ENCODE measurements at places on chromosomes 1 and 21.
A peak's percentile ranks its signal among the peaks of the same experiment; 100 is the strongest.

GRCh38 chr1:151534662-151535278 is 5.3 kb upstream of the TUFT1 start:
- DNase-seq, result peak; percentile 60

GRCh38 chr1:29475326-29475725 is 239.0 kb downstream of the PTPRU start:
- no peak for DNase-seq

GRCh38 chr1:236284291-236284721 is 2.5 kb upstream of the ERO1B start:
- no peak for DNase-seq

- no peak for DNase-seq
These were observed 18.3 kb downstream of the YARS1 start for GRCh38 chr1:32798679-32799416.

- no peak for DNase-seq
These were observed 25.4 kb downstream of the CFAP57 start for GRCh38 chr1:43197343-43198127.

- DNase-seq, result no peak
These were observed 20.1 kb downstream of the SLC1A7 start for GRCh38 chr1:53122201-53122885.

DNA sequence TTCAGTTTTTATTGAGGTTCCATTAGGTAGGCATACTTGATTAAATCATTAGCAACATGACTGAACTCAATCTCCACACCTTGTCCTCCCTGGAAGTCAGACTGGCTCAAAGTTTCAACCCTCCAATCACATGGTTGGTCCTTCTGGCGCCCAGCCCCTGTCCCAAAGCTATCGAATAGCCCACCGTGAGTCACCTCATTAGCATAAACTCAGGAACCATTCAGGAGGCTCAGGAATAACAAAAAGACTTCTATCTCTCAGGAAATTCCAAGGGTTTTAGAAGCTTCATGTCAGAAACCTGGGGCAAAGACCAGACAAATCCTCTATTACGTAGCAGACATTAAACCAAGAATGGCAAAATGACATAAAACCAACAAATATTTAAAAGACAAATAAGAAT is 78.6 kb downstream of the RGS2 start:
- DNase-seq, result no peak

DNA sequence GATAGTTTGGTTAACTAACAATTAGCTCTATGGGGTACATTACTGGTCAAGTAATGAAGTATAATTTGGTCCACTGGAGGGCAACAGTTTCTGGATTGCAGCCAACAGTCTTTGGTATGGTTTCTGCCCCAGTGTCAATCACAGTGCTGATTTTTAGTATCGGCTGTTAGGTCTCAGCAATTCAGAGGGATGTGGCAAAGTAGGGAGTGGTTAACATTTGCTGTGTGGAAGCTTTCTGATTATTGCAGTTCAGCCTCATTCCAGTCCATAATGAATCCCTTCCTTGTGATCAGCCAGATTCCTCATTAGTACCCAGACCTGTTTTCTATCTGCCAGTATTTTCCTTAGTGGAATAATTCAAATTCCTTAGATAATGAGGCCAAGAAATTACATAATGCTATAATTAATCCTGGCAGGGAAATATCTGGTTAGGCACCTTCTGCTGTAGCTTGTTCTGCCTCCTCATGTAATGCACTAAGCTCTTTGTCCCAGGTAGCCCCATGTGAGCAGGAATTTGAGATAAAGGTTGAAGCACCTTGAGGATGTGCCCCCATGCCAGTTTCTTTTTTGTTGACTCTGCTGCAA is 14.0 kb downstream of the F3 start:
- no peak for DNase-seq

- DNase-seq, result no peak
These were observed 25.7 kb upstream of the ROR1 start for GRCh38 chr1:63748046-63748580.

DNA sequence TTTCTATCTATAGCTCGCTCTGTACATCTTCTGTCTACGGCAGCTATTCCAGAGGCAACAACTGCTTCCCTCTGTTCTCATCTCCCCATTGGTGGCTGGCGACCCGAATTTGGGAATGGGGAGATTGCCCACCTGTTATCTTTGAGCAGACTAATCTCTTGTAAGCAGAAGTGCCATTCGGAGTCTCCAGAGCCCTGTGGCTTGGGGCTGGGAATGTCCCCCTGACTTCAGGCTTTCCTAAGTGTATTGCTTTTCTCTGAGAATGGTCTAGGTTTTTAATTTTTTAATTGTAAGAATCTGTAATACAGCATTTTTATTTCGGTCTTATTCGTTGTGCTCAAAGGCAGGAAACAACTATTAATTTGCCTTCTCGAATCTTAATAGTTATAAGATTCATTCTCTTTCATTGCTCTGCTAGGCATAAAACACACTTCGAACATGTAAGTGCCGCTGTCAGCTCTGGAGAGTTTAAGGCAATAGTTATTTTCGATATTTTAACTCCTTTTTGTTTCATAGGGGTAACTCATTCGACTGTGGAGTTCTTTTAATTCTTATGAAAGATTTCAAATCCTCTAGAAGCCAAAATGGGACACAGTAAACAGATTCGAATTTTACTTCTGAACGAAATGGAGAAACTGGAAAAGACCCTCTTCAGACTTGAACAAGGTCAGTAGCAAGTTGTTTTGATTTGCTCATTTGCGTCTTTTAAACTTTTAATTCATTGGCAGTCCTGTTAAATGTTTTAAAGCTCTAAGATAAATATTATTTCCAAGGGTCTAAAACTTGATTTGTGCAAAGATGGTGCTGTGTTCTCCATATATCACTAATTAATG is 514 bp downstream of the AGL start:
- no peak for DNase-seq

GRCh38 chr1:26145041-26145959 is 13.6 kb upstream of the FAM110D start:
- peak; percentile 49 for DNase-seq

DNA sequence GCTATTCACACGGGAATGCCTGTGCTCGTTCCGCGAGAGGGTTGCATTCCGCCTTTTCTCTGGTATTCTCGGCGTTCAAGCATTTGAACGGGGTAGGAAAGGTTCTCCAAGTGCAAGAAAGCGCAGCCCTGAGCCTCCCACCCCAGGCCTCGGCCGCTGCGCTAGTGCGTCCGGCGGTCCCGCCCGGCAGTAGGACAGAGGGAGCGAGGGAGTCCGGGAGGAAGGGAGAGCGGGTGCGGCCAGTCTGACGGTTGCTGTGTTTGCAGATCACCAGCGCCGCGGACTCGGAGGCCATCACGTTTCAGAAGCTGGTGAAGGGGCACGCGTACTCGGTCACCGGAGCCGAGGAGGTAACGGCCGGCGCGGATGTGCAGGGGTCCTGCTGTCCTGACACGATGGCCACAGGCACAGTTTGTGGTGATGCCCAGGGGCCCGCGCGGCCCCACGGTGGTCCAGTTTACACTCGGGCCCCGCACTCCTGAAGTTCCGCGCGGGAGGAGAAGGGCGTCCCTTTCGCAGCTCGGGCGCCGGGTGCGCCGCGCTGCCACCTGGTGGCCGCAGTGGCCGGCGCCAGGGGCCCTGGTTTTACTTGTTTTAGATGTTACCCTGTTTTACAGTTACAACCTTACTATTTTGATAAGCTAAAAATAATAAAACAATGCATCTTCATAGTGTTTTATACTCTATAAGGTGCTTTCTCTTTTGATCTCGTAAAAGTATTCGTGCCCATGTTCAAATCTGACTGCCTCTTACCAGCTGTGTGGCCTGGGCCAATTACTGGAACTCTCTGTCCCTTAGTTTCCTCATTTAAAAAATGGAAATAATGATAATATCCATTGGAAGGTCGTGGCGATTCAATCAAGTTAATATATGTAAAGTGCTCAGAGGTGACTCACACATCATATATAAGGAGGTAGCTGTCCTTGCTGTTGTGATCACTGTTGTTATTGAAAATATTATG is 36.7 kb downstream of the CAPN2 start:
- DNase-seq, result peak; percentile 45

- no peak for DNase-seq
These were observed 27.8 kb downstream of the TMEM53 start for GRCh38 chr1:44646261-44647110.

- no peak for DNase-seq
These were observed 70.9 kb upstream of the COL6A1 start for GRCh38 chr21:45910548-45911221.

DNA sequence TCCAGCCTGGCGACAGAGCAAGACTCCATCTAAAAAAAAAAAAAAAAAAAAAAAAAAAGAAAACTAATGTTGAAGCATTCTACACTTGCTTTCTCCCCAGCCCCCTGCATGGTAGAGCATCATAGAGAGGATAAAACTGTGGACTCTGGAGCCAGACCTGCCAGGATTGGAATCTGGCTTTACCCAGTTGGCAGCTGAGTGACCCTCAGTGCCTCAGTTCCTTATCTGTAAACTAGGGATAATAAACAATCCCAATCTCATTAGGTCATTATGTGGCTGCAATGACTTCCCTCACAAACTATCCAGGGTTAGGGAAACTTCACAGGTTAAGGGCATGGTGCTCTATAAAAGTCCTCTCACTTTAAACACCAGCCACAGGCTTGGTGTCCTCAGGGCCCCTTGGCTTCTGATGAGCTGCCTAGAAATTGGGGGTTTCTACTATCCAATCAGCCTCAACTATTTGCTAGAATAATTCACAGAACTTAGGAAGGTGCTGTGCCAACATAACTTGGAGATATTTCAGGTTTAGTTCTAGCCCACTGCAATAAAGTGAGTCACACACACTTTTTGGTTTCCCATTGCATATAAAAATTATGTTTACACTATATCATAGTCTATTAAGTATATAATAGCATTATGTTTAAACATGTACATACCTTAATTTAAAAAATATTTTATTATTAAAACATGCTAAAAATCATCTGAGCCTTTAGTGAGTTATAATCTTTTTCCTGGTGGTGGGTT is 180.5 kb upstream of the B3GALT2 start:
- no peak for DNase-seq

- no peak for DNase-seq
These were observed 64.3 kb upstream of the MORC3 start for GRCh38 chr21:36255663-36256062.

- DNase-seq, result no peak
These were observed 1044.9 kb downstream of the BRINP3 start for GRCh38 chr1:189432753-189433152.

DNA sequence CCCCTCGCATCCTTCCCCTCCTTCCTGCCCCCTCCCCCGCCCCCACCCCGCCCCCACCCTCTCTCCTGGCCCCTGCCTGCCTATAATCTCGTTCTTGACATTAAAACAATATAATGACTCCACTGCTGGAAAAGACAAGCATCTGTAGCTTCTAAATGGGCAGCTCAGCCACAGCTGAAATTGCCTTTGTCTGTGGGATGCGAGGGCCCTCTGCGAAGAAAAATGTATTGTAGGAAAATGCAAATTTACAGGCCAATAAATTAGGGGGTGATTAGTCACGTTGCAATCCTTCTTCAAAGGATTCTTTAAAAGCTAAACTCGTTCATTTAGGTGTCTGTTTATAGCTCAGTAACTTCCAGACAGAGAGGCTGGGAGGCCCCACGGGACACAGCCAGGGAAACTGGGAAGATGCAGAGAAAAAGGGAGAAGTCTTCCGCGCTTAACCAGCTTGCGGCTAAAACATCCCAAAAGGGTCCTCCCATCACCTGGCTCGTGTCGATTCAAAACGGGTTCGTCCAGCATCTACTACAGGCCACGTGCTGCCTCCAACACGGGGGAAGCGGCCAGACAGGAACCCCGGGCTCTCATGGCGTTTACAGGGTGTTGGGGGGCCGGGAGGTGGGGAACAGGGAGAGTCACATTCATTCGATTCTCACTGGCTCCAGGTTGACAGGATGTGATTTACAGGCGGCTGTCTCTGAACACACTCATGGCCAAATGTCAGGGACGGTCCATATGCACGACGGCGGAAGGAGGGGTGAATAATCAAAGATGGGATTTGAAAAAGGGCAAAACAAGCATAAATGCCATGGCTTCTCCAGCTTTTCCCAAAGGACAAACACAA is 100.5 kb upstream of the ZBTB40 start:
- DNase-seq, result no peak

DNA sequence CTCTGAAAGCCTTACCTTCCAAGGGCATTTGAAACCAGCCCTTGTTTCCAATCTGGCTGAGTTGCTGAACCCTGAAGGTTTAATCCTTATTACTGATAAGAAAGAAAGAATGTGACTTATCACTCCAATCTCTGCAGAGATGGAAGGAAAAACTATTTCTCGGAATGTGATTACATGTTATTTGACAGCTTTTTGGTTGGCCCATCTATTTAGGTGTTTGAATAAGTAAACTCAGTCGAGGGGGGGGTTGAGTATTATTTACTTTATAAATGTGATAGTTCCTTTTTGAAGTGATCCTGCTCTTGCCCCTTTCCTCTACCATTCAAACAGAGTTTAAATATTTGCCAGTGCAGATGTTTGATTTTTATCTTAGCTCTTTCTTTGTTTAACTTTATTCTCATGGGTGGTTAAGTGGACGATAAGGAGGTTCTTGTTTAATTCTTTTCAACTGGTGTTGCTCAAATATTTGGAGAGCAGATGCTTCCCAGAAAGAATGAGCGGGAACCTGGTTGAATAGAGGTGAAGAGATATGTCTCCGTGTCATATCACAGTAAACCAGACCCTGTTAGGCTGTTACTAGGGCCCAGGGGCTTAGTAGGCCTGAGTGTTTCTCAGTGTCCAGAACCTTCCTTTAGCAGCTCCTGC is 126.1 kb downstream of the CACHD1 start:
- DNase-seq, result no peak

DNA sequence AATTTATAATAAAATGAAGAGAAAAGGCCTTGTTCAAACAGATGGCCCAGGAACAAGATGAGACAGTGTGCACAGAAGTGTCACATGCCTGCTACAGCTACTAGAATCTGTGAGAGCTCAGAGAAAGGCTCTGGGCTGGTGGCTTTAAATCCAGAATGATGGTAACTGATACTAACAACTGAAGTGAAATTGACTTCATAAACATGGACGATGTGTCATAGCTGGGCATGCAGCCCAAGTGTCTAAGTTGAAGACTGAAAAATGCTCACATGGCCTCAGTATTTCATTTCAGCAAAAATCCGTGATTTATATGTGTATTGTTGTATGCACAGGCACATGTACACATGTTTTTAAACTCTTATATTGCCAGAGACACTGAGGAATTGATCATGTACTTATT is 208.3 kb upstream of the RUNX1 start:
- DNase-seq, result no peak

- no peak for DNase-seq
These were observed 183.1 kb downstream of the RHOU start for GRCh38 chr1:228918335-228918734.

- DNase-seq, result no peak
These were observed 996 bp upstream of the SH3BGRL3 start for GRCh38 chr1:26278724-26279455.

- no peak for DNase-seq
These were observed 57.9 kb downstream of the FMN2 start for GRCh38 chr1:240149484-240150094.

DNA sequence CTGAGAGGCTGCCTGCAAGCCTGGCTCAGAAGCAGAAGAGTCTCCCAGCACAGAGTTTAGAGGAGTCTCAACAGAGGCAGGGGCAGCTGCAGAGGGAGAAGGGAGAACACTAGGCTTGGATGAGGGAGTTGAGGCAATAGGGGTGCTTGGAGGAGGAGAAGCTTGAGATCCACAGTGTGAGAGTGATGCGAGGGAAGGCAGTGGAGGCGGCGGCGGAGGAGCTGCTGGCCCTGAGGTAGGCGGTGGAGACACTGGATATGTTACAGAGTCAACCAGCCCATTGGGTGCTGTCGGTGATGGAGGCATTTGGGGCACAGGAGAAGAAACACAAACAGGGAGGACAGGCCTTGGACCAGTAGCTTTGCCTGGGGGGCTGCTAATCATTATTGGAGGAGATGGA is 89.4 kb upstream of the LBR start:
- no peak for DNase-seq

GRCh38 chr1:219438386-219438785 is 174.5 kb downstream of the ZC3H11B start:
- DNase-seq, result no peak

Measured in activated CD8-positive, alpha-beta memory T cell treated with anti-CD3 and anti-CD28 coated beads for 48 hours (primary cell).